Suppressor macrophage treated with lipopolysaccharide for 1 hour (primary cell): ENCODE measurements at places on chromosomes 12 and 14.

DNA sequence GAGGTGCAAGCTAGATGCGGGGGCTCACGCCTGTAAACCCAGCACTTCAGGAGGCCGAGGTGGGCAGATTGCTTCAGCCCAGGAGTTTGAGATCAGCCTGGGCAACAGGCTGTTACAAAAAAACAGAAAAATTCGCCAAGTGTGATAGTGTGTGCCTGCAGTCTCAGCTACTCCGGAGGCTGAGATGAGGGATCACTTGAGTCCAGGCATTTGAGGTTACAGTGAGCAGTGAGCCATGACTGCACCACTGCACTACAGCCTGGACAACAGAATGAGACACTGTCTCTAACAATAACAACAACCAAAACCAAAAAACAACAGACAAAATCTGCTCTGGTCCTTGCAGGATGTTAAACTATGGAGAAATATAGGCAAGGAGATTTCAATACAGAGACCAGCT, 13.9 kb downstream of the BTBD7 start:
- no peak for DNase-seq

DNA sequence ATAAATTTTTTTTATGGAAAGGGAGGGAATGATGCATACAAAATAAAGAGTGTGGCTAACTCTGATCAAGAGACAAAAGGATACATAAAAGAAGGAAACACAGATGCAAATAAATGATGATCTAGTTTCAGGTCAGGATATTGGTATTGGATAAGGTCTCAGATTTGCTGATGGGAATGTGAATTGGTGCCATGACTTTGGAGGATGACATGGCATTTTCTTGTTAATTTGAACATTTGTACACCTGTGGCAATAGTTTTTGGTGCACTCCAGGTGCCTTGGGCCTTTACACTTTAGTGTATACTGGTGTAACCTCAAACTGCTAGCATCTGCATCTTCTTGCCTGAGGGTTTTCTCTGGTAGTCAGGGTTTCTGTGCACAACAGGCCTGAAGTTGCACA, 279.3 kb downstream of the TMEM121 start:
- no peak for DNase-seq

DNA sequence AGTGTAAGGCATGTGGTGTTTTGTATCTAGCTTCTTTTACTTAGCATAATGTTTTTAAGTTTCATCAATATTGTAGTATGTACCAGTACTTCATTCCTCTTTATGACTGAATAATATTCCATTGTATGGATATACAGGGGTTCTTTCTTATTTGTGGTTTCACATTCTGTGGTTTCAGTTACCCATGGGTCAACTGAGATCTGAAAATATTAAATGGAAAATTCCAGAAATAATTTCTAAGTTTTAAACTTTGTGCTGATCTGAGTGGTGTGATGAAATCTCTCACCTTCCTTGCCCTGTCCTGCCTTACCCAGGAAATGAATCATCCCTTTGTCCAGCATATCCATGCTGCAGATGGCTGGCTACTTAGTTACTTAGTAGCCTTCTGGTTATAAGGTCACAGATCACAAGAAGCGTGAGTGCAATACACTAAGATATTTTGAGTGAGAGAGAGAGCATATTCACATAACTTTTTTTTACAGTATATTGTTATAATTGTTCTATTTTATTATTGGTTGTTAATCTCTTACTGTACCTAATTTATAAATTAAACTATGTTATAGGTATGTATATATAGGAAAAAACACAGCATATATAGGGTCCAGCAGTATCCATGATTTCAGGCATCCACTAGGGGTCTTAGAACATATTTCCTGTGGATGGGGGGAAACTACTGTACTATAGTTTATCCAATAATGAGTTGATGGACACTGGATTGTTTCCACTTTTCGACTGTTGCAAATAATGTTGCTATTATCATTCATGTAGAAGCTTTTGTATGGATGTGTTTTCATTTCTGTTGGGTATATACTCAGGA, 59.6 kb upstream of the LRTM2 start:
- peak; percentile 24 for DNase-seq

DNA sequence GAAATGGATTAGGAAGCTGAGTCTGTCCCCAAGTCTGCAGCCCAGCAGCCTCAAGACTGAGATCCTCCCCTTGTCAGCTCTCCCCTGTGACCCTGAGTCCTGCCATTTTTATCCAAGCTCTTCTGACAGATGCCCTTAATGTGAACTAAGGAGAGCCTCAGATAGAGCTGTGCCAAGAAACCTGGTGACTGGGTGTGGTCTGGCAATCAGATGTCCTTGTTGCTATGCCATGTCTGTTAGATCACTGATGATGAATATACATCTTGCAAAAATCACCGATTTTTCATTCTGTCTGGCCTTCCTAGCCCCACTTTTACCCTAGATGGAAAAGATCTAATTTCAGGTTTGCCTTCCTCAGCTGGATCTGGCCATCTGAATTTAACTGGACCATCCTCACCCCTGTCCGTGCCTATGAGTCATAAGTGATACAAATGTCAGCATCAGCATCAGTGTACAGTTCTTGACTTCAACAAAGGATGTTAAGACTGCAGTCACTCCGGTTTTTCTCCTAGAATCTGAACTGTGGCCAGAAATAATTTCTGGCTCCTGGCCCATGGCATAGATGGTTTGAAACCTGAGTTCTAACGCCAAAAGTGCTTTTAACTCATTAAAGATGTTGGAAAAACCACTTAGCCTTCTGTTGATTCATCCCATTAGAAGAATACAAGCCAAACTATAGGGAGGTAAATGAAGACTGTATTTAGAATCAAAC, 61.2 kb upstream of the GRIP1 start:
- DNase-seq = no peak

DNA sequence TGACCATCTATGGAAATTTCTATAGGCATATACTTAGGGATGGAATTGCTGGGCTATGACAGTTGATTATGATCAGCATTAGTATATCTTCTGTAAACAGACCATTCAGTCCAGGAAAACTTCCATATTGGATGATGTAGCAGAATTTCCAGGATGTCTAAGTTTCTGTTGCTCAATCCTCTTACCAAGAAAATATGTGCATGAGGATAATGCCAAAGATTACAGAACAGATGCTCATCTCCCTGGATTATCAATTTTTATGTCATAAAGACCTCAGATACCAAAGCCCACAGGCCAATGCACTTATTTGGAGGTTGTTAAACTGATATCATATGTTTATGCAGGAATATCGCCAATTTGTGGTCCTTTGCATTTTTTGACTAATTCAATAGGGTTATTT, 354.4 kb upstream of the FLRT2 start:
- no peak for DNase-seq

- peak; percentile 82 for DNase-seq
Observed at GRCh38 chr12:40158592-40159111, 52.8 kb upstream of the SLC2A13 start.

DNA sequence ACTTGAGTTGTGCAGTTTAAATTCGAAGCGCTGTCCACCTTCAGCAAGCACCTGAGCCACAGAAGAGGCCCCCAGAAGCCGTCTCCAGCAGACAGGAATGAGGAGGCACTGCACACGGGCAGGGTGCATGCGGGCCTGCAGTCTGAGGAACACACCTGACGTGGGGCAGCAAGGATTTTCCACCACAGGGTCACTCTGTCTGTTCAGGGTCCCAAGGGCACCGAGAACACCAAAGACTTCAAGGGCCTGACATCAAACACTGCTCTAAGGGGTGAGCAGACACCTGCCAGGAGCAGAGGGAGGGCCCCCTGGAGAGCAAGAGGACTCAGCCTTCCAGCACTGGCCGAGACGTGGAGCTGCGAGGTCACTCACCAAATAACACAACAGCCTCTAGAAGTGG, 99.7 kb upstream of the C14orf180 start:
- no peak for DNase-seq

- DNase-seq = peak; percentile 69
Observed at GRCh38 chr14:70871863-70872677, 35.2 kb upstream of the PCNX1 start.

DNA sequence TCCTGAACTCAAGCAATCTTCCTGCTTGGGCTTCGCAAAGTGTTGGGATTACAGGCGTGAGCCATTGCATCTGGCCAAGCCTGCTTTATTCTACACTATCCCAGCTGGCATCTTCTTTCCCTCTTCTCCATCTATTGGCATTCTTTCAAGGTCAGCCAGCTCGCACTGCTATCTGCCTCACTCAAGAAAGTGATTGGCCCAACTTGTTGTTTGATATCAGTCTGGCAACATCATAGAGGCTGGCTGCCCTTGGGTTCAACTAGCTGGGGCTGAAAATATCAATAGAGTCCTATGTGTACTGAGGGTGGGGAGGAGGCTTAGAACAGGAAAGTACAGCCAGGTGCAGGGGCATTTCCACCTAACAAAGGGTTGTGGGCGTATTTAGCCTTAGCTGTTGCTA, 17.1 kb downstream of the GMFB start:
- DNase-seq = no peak

- no peak for DNase-seq
Observed at GRCh38 chr12:131900397-131900796, 6.0 kb downstream of the ULK1 start.

- peak; percentile 50 for DNase-seq
Observed at GRCh38 chr14:36553656-36554260, 28.7 kb downstream of the NKX2-8 start.

- DNase-seq = peak; percentile 91
Observed at GRCh38 chr14:75514673-75515628, 7.3 kb upstream of the BATF start.

DNA sequence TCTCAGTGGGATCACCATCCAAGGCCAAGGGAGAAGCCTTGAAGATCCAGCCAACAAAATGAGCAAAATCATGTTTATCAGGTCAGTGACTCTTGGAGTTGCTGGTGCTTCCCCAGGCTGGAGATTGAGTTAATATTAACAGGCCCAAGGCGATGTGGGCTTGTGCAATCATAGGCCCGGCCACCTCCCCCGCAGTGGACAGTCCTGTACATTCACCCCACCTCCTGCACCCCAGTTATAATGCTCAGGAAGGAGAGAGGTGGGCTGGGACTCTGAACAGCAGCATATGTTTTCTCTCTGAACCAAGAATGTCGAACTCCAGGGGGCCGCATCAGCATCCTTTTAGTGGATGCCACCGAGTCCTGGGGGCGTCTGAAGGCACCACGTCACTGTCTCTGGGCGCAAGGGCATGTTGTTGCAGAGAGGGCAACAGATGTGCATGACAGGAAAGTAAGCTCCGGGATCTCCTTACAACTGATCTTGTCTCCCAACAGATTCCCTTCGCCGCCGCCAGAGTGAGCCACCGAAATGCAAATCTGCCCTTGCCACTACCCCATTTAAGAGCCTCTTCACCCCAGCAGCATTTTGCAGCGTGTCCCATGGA, 32.2 kb upstream of the SERPINA6 start:
- DNase-seq = peak; percentile 74

GRCh38 chr14:20631023-20631879, 10.2 kb downstream of the OR6S1 start:
- peak; percentile 49 for DNase-seq

GRCh38 chr12:5505116-5505515, 73.2 kb downstream of the NTF3 start:
- no peak for DNase-seq

GRCh38 chr12:57523706-57524614, 1.3 kb downstream of the MBD6 start:
- DNase-seq = no peak

GRCh38 chr12:53829130-53829819, 77.5 kb upstream of the CISTR start:
- DNase-seq = no peak

- no peak for DNase-seq
Observed at GRCh38 chr12:92509156-92509738, 193.5 kb upstream of the PLEKHG7 start.

GRCh38 chr14:76267322-76268046, 108.5 kb upstream of the ESRRB start:
- peak; percentile 17 for DNase-seq

GRCh38 chr12:6902448-6902847, 2.2 kb upstream of the LRRC23 start:
- DNase-seq = no peak

DNA sequence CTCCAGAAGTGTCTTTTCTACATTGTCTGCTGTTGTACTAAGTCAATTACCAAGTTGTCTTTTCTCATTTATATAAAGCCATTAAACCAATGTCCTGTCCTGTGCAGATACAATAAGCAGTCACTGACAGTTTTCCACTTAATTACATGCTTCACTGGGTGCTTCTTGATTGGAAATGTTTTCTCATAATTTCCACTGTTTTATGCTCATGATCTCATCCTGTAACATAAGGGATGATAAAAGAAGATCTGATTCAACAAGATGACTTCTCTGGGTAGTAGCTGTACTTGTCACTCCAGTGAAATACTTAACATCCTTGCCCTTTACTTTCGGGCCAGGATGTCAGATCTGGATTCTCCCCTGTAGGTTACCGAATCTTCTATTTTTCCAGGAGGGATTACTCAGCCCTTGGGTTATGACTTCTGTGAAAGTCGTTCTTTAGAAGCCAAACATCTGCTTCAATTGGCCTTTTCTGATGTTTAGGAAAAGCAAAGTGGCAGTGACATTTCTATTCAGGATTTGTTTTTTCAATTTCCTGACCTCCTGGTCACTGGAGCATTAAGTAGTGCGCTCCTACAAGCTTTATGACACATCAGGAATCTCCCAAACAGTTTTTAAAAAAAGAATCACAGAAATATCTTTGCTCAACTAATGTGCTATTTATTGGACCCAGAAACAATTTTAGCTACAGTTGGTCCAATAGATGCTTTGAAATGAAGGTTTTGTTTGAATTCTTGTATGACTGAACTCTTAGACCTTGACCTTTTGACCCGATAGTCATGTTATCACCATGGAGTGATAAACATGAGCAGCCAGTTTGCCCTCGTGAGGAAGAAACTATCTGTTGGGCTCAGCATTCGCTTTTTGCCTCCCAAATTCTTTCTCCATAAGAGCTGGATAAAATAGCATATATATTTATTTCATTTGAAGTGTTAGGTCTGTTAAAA, 234.5 kb upstream of the SSTR1 start:
- DNase-seq = no peak

DNA sequence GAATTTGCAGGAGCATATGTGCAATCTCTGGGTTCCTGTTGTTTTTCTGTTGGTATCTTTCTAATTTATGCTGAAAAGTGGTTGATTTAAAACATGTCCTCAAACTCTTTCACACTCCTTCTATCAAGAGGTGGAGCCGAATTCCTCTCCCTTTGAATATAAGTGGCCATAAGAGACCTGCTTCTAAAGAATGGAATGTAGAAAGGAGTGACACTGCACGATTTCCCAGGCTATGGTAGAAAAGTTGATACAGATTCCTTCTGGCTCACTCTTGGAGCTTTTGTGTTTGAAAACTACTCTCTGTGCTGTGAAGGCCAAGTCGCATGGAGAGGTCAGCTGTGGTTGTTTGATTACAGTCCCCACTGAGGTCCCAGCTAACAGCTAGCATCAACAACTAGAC, 613.2 kb downstream of the ETNK1 start:
- DNase-seq = no peak
